Activated CD4-positive, alpha-beta T cell treated with anti-CD3 and anti-CD28 coated beads, Interleukin-2, amount 50 U/mL, for 48 hours (primary cell): ENCODE measurements at places on chromosomes 1 and 21.

GRCh38 chr1:8023287-8023994 is 2.7 kb downstream of the ERRFI1 start:
- no peak for DNase-seq

DNA sequence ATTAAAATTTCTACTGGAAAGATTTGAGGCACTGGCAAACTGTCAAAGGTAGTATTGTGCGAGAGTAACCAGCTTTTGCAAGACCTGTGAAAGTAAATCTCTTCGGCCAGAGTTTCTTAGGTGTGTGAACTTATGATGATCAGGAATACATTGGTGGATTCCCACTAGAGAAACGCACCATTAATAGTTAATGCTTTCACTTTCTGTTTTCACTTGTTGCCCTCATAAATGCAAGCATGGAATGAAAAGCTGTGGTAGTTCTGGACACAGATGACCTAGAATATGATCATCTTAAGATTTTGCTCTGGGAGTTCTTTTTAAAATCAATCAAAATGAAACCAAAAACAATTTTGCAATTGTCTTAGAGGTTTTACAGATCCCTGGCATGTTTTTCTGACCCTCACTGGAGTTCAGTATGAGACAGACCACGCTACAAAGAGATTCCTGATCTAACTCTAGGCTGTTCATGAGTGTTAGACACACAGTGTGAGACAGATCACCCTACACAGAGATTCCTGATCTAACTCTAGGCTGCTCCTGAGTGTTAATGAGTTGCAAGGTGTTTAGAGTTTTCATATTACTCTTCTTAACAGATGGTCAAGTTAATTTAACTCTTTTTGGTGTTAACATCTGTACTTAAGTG is 98.8 kb downstream of the SDCCAG8 start:
- no peak for DNase-seq

- no peak for DNase-seq
Measured at GRCh38 chr1:47722909-47723580, 274.1 kb downstream of the TRABD2B start.

- DNase-seq: no peak
Measured at GRCh38 chr1:37303884-37304574, 170.4 kb upstream of the ZC3H12A start.

GRCh38 chr1:154992721-154993571 is 440 bp upstream of the LENEP start:
- peak; percentile 15 for DNase-seq

DNA sequence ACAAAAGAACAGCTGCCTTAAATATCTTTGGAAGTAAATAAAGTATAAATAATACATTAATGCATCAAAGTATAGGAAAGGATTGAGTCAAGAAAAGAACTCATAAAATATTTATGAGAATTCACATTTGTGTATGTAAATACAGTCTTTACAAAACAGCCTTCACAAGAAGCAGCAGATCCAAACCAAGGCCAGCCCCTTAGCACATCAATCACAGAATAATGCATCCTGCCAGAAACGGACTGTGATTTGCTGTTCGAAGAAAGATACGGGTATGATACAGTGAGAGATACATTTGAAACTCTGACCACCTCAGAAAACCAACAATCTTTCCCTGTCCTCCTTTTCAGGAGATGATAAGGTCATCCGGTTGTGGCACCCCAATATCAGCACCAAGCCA is 70.9 kb downstream of the WDR64 start:
- DNase-seq: no peak
